ENCODE measurements at places on chromosomes 3 and 15.

DNA sequence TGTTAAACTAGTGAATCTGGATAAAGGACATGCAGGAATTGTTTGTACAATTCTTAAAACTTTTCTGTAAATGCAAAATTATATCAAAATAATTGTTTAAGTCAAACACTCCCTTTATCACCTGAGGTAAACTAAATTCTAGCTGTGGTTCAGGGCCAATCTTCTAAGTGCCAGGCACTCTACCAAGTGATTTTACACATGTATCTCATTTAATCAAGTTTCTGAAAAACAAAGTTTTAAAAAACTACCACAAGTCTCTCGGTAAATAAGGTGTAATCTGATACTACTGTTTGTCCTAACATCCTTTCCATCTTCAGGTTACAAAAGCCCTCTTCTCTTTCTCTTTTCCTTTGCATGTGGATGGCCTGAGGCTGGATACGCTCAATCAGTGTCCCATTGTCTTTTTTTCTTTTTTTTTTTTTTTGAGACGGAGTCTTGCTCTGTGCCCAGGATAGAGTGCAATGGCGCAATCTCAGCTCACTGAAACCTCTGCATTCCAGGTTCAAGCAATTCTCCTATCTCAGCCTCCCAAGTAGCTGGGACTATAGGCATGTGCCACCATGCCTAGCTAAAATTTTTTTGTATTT lies 19.3 kb downstream of the IFT80 start:
- no peak for DNase-seq

DNA sequence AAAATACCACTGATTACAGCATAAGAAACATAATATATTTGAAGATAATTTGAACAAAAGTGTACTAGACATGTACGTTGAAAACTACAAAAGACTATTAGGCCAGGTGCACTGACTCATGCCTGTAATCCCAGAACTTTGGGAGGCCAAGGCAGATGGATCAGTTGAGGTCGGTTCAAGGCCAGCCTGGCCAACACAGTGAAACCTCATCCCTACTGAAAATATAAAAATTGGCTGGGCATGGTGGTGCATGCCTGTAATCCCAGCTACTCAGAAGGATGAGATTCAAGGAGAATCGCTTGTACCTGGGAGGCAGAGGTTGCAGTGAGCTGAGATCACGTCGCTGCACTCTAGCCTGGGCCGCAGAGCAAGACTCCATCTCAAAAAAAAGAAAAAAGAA lies 36.2 kb upstream of the FNDC3B start:
- no peak for DNase-seq

- no peak for DNase-seq
Observed at GRCh38 chr3:187522293-187522692, 147.9 kb downstream of the SST start.

DNA sequence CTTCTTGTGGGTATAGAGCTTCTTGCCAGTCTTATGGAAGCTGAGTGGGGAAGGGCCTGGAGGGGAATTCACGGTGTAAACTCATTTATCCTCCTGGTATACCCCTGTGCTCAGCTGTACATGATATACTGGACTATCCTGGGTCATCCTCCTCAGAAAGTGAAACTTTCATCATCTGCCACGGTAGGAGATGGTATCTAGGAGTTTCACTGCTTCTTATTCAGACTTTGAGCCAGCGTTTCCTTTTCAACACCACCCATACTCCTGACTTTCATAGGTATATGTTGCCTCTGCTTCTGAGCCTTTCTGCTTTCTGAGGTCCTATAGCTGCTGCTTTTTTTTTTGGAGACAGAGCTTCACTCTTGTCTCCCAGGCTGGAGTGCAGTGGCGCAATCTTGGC lies 15.6 kb downstream of the SENP5 start:
- no peak for DNase-seq

- DNase-seq: no peak
Observed at GRCh38 chr15:79451361-79451999, 19.3 kb downstream of the MINAR1 start.

DNA sequence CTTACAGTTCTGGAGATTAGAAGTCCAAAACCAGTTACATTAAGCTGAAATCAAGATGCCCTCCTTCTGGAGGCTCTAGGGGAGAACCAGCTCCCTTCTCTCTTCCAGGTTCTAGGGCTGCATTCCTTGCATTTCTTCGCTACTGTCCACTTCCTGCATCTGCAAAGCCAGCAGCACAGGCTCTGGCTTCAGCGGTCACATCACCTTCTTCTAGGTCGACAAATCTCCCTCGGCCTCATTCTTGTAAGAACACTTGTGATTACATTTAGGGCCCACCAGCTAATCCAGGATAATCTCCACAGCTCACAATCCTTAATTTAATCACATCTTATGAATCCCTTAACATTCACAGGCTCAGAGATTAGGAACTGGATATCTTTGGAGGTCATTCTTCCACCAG lies 73.8 kb downstream of the MINAR1 start:
- DNase-seq: no peak

GRCh38 chr15:34610354-34610753 lies 26.9 kb upstream of the GOLGA8B start:
- DNase-seq: no peak

- no peak for DNase-seq
Observed at GRCh38 chr3:20935791-20936190, 749.8 kb upstream of the SGO1 start.

DNA sequence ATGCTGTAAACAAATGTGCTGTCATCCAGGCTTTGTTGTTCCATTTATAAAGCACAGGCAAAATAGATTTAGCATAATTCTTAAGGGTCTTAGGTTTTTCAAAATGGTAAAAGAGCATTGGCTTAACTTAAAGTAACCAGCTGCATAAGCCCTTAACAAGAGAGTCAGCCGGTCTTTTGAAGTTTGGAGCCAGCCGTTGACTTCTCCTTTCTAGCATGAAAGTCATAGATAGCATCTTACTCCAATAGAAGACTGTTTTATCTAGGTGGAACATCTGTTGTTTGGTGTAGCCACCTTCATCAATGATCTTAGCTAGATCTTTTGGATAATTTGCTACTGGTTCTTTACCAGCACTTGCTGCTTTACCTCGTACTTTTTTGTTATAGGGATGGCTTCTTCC lies 297.5 kb upstream of the DCBLD2 start:
- no peak for DNase-seq

- DNase-seq: no peak
Observed at GRCh38 chr3:189824629-189825312, 193.6 kb downstream of the TP63 start.

GRCh38 chr15:29252234-29252633 lies 17.4 kb downstream of the NSMCE3 start:
- no peak for DNase-seq

DNA sequence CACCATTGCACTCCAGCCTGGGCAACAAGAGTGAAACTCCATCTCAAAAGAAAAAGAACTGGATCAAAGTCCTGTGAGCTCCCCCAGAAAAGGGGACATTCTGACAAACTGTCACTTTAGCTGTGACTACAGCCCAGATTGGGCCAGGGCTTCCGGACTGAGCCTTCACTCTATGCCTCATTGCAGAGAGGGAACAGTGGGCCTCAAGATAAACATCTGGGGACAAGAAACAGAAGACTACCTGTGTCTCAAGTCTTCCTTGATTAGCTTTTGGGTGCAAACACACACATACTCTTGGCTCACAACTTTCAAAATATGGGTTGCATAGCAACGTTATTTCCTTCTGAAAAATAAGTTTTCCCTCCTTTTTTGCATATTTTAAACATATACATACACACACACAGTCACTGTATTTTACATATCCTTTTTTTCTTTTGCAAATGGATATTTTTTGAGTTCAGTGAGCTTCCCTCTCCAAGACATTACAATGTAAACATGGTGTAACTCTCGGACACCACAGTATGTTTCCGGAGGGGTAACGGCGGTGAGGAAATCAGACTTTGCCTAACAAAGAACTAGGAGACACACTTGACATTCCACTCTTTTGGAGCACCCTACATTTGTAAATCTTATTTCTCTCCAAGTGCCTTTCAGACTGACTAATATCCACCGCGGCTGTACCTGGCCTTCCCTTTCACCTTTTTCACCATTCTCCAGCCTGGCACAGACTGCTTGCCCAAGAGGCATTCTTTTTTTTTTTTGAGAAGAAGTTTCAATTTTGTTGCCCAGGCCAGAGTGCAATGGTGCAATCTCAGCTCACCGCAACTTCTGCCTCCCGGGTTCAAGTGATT lies 3.5 kb downstream of the TKT start:
- no peak for DNase-seq

- DNase-seq: no peak
Observed at GRCh38 chr3:73385568-73385967, 239.2 kb downstream of the PDZRN3 start.

DNA sequence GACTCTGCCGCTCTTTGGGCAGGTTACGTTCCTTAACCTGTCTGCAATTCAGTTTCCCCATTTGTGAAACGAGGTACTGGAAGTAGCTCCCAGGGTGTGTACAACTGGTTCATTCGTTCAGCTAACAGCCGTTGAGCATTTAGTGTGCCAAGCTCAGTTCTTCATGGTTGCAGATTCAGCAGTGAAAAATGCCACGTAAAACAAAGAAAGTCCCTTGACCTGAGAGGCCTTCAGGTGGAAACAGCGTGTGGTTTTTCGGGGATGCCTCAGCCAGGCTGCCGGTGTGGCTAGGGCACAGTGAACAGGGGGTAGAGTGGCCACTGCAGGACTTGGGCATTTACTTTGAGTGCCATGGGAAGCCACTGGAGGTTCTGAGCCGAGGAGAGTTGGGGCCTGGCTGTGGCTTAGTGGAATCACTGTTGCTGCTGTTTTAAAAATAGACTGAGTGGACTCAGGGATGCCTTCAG lies 4.7 kb downstream of the SYNM start:
- DNase-seq: no peak

DNA sequence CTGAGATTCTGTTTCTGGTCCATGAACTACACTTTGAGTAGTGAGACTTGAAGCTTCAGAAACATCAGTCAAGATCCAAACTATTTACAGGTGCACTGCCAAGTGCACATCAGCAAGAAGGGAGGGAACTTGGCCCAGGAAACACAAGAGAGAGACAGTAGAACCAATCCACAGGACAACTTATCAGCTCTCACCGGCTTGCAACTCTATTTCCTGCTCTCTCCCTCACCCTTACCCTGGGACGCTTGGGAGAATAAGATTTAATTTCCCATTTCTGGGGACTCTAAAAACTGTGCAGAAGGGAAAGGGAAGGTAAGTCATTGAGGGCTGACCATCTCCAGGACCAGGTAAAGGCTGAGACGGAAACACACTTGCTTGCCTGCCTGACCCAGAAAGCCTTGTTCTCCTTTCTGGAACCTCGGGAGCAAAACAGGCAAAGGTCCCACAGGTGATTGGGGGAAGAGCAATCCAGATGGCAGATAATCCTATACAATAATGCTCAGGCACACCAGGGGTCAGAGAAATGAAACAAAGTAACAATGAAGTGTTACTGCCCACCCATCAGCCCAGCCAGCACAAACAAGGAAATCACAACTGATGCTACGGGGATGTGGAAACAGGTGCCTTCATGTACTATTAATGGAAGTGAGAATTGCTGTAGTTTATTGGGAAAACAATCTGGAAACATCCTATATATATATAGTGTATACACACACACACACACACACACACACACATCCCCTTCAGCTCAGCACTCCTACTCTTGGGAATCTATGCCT lies 154.4 kb downstream of the XXYLT1 start:
- DNase-seq: no peak

GRCh38 chr3:33091746-33092145 lies 5.2 kb downstream of the GLB1 start:
- no peak for DNase-seq

DNA sequence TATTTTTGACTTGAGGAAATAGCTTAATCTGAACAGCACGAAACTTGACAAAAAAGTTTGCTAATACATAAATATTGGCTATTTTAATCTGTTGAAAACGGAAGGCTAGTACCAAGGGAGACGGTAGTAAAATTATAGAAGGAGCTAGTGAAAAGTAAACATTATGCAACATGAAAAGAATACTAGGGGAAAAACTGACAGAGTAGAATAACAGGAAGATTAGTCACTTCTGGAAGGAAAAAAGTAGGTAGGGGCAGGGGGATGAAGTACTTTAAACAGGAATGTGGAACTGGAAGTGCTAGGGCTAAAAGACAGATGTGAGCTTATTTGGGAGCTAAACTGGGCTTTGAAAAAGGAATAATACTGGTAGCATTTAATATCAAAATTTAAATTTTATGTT lies 60.1 kb downstream of the MBNL1 start:
- no peak for DNase-seq

DNA sequence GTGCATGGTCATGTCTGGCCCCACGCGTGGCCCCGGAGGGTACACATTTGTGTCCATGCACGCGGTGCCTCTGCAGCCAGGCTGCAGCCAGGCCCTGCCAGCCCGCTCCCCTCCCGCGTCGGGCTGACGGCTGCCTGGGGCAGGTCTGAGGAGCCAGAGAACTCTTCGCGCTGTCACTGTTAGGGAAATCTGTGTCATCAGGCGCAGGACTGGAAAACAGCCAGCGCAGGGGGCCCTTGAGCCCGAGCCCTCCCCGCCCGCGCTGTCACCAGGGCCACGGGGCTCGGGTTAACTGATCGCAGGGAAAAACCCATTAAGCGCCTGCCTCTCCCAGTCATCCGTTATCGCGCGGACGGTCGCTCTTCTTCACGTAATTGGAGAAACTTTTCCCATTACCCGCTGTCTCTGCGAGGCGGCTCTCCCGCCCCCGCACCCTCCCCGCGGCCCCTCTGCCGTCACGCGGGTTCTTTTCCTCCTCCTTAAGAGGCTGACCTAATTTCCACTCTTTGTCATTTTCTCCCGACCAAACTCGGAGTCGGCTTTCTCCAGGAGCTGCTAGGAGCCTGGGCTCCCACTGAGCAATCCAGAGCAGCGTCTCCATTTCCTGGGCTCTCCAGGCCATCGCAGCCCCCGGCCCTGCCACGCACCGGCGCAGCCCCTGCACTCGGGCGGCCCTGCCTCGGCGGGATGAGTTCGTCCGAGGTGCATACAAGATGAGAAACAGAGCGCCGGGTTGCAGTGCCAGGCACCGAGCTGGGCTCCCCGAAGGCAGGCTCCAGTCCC lies 57.5 kb upstream of the PRR23E start:
- no peak for DNase-seq

- no peak for DNase-seq
Observed at GRCh38 chr3:81443958-81444357, 317.5 kb downstream of the GBE1 start.

GRCh38 chr3:133238015-133238414 lies 161.8 kb upstream of the BFSP2 start:
- no peak for DNase-seq

DNA sequence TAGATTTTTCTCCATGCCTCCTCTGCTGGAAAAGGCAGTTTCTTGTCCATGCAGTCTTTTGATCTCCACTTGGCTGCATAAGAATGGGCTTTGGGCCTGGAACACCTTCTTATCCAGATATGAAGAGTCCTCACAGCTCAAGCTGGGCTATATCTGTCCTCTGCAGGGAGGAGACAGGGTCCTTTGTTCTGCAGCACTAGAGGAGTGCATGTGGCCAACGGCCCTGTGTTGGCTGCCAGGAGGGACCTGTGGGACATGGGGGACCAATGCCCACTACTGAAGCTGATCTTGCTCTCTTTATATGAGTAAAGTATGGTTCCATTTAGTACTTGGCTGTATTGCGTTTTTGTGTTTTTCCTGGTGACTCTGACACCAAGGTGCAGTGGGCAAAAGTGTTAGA lies 157.3 kb upstream of the ABI3BP start:
- no peak for DNase-seq
